ENCODE measurements at places on chromosomes 13 and 19.

GRCh38 chr13:90477216-90477615 is 870.3 kb upstream of the MIR17HG start:
- no peak for DNase-seq

DNA sequence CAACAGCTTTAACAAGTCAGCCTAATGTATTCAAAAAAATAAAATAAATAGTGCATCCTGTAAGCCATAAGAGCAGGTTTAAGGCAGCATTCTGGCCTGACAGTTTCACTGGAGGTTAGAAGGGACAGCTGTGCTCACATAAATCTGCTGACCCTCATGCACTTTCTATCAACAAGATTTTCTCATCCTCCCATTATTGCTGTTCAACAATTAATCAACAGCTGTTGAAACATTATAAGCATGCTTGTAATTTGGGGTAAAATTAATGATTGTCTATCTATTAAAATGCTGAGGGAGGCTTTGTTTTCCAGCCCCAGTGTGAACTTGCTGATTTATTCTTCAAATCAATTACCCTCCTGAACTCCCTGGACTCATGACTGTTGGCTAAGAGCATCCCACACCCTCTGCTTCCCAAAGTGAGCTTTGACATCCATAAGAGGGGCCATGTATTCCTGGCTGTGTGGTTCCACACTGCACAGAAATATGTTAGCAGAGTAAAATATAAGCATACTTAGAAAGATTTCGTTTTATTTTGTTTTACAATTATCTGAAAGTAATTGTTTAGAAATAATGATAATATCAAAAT is 492.4 kb downstream of the EFNB2 start:
- DNase-seq: no peak

- DNase-seq: no peak
Observed at GRCh38 chr13:99316657-99317256, 9.6 kb upstream of the GPR183 start.

DNA sequence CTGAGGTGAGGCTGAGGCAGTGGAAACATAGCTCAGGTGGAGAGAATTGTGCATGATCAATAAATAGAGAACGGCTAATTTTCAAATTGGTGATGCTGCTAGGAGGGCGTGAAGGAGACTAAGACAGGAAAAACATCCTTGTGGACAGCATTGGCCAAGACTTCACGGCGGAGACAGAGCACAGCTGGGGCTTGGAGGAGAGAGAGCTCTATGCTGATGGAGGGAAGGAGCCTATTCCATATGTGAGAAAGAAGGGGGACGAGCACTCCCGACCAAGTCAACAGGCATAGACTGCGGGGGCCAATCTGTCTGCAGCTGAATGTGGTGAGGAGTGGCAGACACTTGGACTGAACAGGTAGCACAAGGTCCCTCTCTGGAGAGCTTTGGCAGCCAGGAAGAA is 14.8 kb upstream of the SPATA13 start:
- DNase-seq: no peak

- DNase-seq: no peak
Observed at GRCh38 chr13:66483712-66484111, 746.4 kb downstream of the PCDH9 start.

- DNase-seq: no peak
Observed at GRCh38 chr19:17834350-17835181, 13.2 kb downstream of the JAK3 start.

GRCh38 chr13:39284801-39285388 is 246.6 kb downstream of the NHLRC3 start:
- DNase-seq: no peak
